Ascending aorta (tissue), 2 donors: ENCODE measurements at places on chromosomes 13 and 19. TPM values are rescaled to one million over a fixed set of nuclear protein-coding genes. Genes with fewer than 3 reads are reported as not detected.

- H3K4me3 ChIP-seq, result no peak overlapping the region
- no peaks in the 10 kb centered on the region for H3K4me1 ChIP-seq
- no peaks in the 10 kb centered on the region for H3K36me3 ChIP-seq
Measured at GRCh38 chr19:3821156-3821555, 35.0 kb upstream of the MATK start.

DNA sequence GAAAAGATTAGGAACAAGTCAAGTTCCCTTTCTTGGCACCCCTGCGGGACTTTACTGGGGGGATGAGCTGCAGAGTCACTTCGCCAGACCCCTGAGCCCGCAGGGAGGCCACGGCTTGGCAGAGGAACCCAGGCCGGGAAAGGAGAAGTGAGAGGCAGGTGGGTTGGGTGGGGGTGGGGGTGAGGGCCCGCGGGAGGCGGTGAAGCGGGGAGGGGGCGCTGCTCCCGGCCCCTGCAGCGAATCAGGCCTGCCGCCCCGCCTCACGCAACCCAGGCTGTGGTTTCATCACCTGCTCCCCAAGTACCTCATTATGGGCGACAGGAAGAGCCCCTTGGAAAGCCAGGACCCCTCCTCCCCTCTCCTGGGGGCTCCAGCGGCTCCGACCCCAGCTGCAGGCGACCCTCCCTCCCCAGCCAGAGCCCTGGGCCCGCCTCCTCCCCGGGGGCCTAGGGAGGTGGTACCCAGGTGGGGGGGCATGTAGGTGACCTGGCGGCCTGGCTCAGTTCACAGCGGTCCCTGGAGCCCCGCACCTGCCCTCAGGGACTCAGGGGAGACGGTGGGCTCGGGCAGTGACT, 9.5 kb downstream of the MEF2B start:
- DNase-seq, result no peak
- H3K36me3 ChIP-seq, result peaks cover 11% of the 10 kb centered on the region
- no peaks in the 10 kb centered on the region for H3K27me3 ChIP-seq
- H3K4me3 ChIP-seq, result no peak overlapping the region
- H3K27ac ChIP-seq, result no peak overlapping the region

The TYROBP gene
- total RNA-seq, result 31.5 TPM

DNA sequence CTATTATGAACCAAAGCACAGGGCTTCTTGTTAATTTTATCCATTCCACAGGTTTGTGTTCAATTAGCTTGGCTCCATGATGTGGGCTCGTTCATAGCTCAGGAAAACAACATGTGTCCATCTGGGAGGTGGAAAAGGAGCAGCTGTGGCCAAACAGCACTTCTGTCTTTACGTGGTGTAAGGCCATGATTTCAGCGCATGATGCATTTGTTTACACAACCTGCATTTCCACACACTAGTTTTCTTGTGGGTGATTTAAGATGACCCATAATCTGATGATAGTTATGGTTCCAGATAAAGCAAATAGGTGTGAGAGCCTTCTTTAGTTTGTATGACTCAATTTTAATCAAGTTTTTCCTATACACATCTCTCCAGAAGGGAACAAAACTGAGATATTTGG, 101.7 kb downstream of the TNFRSF19 start:
- no peaks in the 10 kb centered on the region for H3K4me1 ChIP-seq
- no peaks in the 10 kb centered on the region for H3K27me3 ChIP-seq
- no peak overlapping the region for H3K4me3 ChIP-seq
- H3K27ac ChIP-seq, result no peak overlapping the region

- DNase-seq, result no peak
- peaks cover 8% of the 10 kb centered on the region for H3K4me1 ChIP-seq
- no peaks in the 10 kb centered on the region for H3K36me3 ChIP-seq
- H3K27me3 ChIP-seq, result no peaks in the 10 kb centered on the region
Measured at GRCh38 chr13:32311188-32311897, 3.8 kb downstream of the ZAR1L start.

The ANGPTL4 gene
- total RNA-seq, result 161 TPM

DNA sequence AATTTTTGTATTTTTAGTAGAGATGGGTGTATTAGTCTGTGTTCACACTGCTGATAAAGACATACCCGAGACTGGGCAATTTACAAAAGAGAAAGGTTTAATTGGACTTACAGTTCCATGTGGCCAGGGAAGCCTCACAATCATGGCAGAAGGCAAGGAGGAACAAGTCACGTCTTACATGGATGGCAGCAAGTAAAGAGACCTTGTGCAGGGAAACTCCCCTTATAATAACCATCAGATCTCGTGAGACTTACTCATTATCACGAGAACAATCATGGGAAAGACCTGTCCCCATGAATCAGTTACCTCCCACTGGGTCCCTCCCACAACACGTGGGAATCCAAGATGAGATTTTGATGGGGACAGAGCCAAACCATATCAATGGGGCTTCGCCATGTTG, 14.6 kb downstream of the ZNF333 start:
- H3K36me3 ChIP-seq, result peaks cover 96% of the 10 kb centered on the region
- DNase-seq, result no peak
- no peaks in the 10 kb centered on the region for H3K4me1 ChIP-seq
- no peak overlapping the region for H3K27ac ChIP-seq

The FFAR3 gene
- not detected for total RNA-seq

The SIGLEC12 gene
- total RNA-seq, result not detected

GRCh38 chr19:1467490-1468273, 11.3 kb downstream of the C19orf25 start:
- H3K27ac ChIP-seq, result no peak overlapping the region
- H3K36me3 ChIP-seq, result no peaks in the 10 kb centered on the region

DNA sequence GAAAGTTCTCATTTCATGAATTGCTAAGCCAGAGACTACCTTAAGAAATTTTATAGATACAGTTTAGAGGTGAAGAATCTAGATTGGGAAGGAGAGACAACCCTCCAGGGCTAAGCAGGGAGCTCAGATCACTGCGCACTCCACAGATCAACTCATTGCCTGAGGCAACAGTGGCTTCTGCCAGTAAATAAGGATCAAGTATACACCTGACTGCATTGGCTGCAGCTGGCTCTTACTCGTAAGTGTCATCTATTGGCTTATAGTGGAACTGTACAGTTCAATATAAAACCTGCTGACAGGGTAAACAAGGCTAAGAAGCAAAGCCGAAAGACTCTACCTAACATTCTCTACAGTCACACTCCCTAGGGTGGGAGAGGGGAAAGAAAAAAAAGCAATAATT, 18.0 kb upstream of the C1QTNF9B start:
- DNase-seq, result no peak
- H3K36me3 ChIP-seq, result no peaks in the 10 kb centered on the region
- H3K4me1 ChIP-seq, result no peaks in the 10 kb centered on the region
- no peaks in the 10 kb centered on the region for H3K27me3 ChIP-seq
- no peak overlapping the region for H3K27ac ChIP-seq

The MIA gene
- not detected for total RNA-seq

GRCh38 chr19:10420444-10421239, at the start of gene PDE4A:
TSS of gene PDE4A (plus strand) at chr19:10420538. CDS start at chr19:10420765, 227 bp downstream.
- no peak for DNase-seq
- peaks cover 50% of the 10 kb centered on the region for H3K27me3 ChIP-seq
- no peaks in the 10 kb centered on the region for H3K36me3 ChIP-seq
- peak within 1 kb of the TSS; percentile 28 for H3K4me3 ChIP-seq
- peaks cover 23% of the 10 kb centered on the region for H3K4me1 ChIP-seq

The LHB gene
- not detected for total RNA-seq

The ACP7 gene
- not detected for total RNA-seq
